ENCODE measurements at places on chromosomes 1 and 21.

DNA sequence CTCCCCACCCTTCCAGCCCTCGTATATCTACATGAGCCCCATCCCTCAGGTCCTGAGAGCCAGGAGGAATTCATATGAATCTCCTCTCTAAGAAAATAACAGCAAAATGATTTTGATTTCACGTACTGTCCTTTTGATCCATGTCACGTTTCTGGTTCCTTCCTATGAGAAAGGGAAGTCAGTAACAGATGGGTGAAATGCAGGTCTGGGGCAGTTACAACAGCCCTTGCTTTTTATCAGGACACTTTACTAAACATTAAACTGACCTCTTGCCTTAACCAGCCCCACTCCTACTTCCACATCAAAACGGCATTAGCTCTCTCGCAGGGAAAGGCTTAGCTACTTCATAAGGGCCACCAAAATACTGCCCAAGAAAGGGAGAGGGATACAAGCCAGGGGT lies 59.0 kb downstream of the SPATA46 start:
- no peak for DNase-seq

DNA sequence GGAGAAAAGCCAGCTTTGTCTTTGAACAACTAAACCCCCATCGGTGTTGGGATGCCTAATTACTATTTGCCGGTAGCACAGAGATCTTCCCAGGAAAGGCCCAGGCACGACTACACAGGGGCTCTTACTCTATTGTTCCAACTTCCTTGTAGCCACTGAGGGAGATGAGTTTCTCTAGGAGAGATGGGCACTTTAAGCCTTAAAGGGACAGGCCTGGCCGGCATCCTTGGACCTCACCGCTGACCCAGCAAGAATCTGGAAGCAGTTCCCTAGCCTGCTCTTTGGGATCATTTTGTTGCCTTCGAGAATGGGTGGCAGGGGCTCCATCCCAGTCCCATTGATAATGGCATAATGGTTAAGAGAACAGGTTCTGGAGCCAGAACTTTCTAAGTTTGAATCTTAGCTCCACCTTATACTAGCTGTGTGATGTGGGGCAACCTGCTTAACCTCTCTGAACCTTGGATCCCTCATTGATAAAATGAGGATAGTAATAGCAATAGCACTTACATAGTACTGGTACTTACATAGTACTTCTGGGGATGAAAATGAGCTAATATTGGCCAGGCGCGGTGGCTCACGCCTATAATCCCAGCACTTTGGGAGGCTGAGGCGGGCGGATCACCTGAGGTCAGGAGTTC lies 239.1 kb upstream of the TMEM51 start:
- no peak for DNase-seq

DNA sequence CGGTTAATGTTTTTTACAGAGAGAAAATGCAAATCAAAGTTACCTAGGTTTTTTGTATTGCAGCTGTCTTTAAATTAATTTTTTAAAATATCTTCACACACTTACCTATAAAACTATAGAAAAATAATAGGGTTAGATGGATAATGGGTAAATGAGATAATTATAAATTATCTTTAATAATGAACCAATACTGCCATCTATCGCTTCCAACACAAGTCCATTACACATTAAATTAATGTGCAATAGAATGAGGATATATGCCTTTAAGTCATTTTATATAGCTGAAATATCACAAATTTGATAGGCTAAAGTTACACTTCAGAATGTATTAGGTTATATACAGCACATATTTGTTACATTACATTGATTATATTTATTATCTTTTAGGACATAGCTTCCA lies 2212.8 kb downstream of the MRPL39 start:
- no peak for DNase-seq

GRCh38 chr1:63126104-63126503 lies 196.3 kb upstream of the FOXD3 start:
- peak; percentile 9 for DNase-seq

DNA sequence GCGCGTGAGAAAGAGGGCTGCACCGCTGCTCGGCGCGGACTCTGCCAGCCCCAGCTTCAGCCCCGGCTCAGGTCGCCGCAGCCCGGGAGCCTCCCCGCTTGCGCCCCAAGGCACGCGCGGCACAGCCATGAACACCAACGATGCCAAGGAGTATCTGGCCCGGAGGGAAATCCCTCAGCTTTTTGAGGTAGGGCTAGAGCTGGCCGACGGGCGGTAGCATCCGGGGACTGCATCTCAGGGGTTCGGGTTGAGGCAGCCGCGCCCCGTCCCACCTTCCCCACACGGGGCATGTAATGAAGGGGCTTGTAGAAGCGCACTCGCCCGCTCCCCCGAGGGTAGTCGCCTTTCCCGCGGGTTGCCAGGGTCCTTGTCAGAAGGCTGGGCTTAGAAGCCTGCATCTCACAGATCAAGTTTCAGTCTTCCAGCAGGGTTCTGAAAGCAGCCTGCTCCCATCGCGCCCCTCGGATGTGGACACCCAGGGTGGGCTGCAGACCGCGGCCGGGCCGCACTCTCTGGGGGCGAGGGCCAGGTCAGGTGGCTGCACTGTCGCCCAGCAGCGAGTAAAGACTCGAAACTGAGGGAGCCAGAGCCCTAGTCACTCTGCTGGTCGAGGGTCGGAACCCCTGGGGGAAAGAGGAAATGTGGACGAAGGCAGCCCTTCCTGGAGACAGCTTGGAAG lies 507 bp downstream of the AK5 start:
- DNase-seq: no peak

DNA sequence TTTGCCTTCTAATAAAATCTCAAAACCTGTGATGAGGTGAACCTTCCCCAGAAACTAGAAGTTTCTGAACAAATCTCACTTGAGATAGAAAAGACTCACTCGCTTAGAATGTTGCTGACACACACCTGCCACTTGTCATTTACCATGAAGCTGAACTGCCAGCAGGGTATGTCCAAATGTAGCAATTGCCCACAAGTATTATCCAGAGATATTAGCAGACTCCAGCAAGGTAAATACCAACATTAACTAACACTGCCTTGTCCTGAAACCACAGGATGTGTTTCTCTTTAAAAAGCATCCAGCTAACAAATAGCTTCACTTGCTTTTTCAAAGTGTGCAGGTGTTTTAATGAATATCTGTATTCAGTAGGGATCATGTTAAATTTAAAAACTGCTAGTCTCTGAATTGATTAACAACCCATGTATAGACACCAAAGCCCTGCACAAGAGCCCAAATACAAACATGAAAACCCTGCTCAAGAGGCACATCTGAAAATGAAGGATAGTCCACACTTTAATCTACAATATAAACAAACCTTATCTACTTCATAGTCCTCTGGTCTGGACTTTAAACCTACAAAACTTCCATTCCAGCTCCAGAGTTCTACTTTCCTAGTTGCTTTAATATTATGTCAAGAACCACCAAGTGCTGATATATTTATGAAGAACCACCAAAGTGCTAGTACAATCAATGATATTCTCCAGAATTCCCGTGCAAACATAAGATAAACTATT lies 19.3 kb downstream of the KRTAP8-1 start:
- no peak for DNase-seq

- no peak for DNase-seq
These were observed 31.4 kb upstream of the BCL9 start for GRCh38 chr1:147509786-147510395.
